ENCODE measurements at places on chromosomes 5 and 9.

GRCh38 chr5:134249469-134250379 lies 23.9 kb upstream of the PPP2CA start:
- DNase-seq, result no peak

- DNase-seq, result no peak
Observed at GRCh38 chr5:165004175-165004574, 1498.8 kb downstream of the MAT2B start.

- no peak for DNase-seq
Observed at GRCh38 chr5:136058039-136058971, 29.5 kb downstream of the TGFBI start.

DNA sequence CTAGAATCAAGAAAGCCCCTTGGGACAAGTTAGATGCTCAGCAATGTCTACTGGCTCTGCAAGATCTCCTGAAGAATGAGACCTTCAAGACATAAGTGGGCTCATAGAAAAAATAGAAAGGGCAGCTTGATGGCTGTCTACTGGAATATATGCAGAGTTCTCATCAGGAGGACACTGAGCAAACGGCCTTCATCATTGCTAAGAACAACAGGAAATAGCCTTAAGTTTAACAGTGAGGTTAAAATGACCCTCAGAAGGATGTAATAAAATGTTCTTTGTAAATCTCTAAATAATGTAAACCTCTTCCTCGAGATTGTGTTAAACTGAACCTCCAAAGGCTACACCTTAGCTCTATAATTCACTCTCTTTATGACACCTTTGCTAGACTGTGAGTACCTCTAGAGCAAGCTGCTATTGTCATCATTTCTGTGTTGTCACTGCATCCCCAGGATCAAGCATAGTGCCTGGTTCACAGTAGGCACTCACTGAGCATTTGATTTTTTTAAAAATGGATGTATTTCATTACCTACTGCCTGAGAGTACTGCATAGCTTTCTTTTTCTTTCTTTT lies 22.2 kb upstream of the LHFPL2 start:
- no peak for DNase-seq

- DNase-seq, result no peak
Observed at GRCh38 chr5:150271923-150272322, 17.6 kb downstream of the CAMK2A start.

- no peak for DNase-seq
Observed at GRCh38 chr5:181223729-181224389, 778 bp downstream of the TRIM41 start.

GRCh38 chr9:37727013-37727412 lies 26.6 kb upstream of the TRMT10B start:
- no peak for DNase-seq

- DNase-seq, result no peak
Observed at GRCh38 chr9:124389146-124389939, 25.9 kb downstream of the PSMB7 start.

GRCh38 chr5:23014266-23014665 lies 161.1 kb upstream of the CDH12 start:
- no peak for DNase-seq

DNA sequence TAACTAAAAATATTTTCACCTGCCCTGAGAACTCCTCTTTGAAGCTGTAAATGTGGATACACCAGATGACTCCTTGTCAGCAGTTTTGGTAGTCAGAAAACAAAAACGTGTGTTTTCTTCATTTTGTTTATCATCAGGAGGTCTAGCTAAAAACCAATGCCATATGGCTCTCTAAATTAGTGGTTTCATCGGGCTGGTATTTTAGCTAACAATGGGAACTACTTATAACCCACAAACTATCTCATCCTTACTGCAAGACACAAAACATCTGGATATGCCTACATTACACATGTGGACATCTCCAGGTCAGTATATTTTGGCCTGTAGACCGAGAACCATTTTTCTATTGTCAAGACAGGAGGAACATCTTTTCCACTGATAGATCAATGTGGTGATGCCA lies 56.2 kb downstream of the GAS1 start:
- no peak for DNase-seq

DNA sequence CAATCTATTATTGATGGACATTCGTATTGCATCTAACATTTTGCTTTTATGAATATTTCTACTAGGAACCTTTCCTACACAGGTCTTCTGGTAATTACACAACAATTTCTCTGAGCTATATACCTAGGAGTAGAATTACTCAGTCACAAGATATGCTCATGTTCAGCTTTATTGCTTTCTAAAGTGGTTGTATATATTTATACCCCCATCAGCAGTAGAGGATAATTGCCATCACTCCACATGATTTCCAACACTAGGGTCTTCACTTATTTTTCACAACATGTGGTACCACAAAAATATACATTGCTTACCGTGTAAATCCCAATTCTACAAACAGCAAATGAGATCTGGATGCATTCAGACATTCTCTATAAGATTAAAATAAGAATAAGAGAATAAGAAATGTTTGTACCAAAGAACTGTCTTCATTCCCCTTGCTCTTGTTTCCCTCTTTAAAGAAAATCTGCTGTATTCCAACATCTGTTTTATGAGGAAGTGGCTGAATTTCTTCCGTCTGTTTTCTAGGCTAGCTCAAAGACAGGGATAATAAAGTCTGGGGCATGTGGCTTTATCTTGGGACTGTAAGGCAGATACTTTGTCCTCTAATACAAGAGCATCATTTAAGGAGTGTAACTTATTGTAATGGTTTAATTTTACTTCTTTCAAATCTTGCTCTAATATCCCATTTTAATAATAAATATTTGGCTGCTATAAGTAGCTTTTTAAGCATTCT lies 28.2 kb downstream of the ARL15 start:
- no peak for DNase-seq

GRCh38 chr5:178247481-178248456 lies 15.2 kb upstream of the PHYKPL start:
- DNase-seq, result no peak

- DNase-seq, result no peak
Observed at GRCh38 chr9:35257986-35258659, 96.3 kb downstream of the UNC13B start.

DNA sequence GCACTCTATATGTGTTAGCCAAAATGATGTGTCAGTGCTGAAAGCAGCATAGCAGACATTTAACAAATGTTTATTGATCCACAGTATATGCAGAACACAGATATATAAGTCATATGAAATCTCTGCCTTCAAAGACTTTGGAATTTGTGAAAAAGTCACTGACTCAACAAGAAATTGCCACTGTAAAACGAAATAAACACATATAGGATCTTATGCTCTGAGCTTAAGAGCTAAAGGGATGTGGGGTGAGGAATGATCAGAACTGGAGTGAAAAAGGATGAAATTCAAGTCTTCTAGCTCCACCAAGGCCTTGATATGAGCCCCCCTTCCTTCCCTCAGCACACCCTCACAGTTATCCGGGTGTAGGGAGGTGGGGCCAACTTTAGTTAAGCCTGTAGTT lies 49.9 kb downstream of the PLAC8L1 start:
- no peak for DNase-seq

GRCh38 chr5:104241046-104241445 lies 678.5 kb upstream of the NUDT12 start:
- no peak for DNase-seq

DNA sequence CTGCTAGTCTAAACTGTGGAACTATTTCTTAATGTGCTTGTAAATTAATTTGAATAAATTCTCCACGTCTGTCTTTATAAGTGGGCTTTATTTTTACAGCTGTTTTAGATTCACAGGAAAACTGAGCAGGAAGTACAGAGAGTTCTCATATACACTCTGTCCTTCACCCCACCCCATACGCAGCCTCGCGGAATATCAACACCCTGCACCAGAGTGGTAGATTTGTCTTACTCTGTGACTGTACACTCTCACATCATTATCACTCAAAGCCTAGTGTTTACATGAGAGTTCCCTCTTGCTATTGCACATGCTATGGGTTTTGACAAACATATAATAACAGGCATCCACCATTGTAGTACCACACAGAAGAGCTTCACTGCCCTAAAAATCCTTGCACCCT lies 179.7 kb upstream of the DAB2 start:
- DNase-seq, result no peak

- no peak for DNase-seq
Observed at GRCh38 chr5:64269164-64269563, 103.5 kb downstream of the RNF180 start.

DNA sequence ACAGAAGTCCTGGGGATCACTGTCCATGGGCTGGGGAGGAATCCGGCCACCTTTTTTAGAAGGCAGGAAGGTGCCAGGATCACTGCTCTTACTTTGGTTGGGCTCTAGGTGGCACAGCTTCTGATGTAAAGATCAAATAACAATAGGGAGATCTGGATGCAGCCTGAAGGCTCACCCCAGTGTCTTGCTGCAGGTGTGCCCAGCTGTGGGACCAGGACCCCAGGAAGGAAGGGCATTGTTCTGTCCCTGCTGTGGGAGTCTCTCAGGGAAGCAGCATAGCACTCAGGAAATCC lies 69.6 kb downstream of the DAB2IP start:
- DNase-seq, result no peak

- no peak for DNase-seq
Observed at GRCh38 chr5:136084698-136085097, 47.9 kb upstream of the SMAD5 start.

- DNase-seq, result no peak
Observed at GRCh38 chr5:72167257-72167656, 60.0 kb downstream of the MAP1B start.

GRCh38 chr5:170917113-170917512 lies 55.3 kb downstream of the RANBP17 start:
- DNase-seq, result no peak

GRCh38 chr5:127609011-127609410 lies 39.9 kb upstream of the CTXN3 start:
- no peak for DNase-seq

DNA sequence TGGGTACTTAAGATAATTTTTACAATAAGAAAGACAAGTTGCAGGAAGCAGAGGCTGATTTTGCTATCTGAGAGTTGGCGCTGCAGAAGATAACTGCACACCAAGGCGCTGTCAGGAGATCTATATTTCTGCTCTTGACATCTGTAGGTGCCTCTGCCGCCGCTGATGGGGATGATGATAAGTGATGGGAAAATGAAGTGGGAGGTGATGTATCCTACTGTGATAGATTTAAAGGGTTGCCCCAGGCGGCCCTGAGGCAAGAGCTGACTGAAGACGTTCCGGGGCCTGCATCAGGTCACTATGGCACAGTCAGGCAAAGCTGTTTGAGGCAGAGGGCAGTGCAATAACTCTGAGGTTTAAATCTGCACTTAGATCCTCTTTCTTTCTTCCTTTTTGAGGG lies 78.1 kb downstream of the SNCAIP start:
- DNase-seq, result no peak

GRCh38 chr5:15522187-15522520 lies 22.2 kb downstream of the FBXL7 start:
- no peak for DNase-seq

GRCh38 chr9:36911601-36912412 lies 122.3 kb downstream of the PAX5 start:
- no peak for DNase-seq

GRCh38 chr5:122192497-122193496 lies 63.5 kb downstream of the ZNF474 start:
- DNase-seq, result no peak

DNA sequence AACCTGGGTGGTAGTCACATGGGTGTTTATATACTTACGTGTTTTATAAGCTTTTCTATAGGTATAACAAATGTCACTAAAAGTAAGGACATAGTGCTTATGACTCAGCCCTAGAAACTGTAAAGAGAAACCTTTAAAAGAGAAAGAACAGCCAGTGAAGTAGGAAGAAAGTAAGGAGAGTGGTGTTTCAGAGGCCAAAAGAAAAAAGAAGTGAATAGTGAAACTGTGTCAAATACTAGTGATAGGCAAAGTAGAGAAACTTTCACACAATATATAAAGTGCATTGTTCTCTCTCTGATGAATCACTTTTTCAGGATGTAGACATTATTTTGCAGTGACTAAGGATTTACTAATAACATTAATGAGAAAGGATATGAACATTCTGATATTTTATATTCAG lies 74.2 kb upstream of the SUSD1 start:
- DNase-seq, result no peak

DNA sequence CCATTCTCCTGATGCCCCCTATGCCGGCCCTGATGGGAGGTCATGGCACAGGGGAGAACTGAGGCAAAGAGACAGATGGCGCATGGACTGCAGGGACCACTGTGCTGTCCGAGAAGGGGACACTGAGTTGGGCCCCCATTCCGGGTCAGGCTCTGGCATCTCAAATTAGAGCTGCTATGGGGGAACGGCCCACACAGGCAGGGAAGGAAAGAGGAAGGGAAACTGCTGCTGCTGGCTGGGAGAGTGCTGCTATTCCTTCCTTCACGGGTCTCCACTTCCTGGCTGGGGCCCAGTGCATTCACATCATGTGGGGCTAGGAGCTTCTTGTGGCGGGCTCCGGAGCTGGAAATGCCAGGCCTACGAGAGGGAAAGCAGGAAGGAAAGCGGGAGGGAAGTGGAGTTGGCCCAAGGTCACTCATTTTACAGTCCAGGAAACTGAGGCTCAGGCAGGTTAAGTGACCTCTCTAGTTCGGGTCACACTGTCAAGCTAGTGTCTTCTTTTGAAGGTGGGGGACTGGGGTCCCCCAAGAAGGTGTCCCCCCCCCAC lies 1.3 kb upstream of the CARD19 start:
- no peak for DNase-seq

DNA sequence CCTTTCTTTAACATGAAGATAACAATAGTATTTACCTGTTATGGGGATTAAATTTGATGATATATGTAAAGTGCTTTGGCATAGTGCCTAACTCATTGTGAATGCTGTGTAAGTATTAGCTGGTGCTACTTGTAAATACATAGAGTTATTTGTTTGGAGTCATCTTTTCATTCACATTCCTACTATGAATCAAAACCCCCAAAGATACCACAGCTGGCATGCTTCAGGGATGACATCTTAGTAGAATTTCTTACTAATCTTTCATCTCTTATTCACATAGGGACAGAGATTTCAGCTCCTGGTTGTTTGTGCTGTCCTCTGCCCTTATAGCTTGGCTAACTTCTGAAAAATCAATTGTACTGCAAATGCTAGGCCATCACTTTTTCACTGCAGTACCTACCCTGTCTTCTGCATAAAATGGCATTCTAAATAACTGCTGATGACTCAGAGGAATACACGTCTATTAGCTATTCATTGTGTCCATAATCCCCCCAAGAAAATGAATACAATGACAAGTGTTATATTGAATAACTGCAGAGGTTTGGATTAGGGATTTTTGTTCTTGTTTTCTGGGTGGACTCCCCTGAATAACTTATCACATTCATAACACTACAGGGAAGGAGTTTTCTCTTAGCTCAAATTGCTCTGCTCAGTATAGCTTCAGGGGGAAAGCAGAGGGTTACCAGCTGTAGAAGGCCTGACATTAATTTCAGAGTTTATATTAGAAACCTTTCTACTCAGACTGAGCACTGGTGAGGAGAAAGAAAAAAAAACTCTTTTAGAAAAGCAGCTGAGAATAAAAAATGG lies 192.2 kb upstream of the C9orf72 start:
- no peak for DNase-seq

GRCh38 chr9:101628173-101628572 lies 33.4 kb upstream of the PPP3R2 start:
- no peak for DNase-seq

GRCh38 chr9:120914396-120914795 lies 12.2 kb downstream of the TRAF1 start:
- no peak for DNase-seq
